MV-4-11 (cell line): ENCODE measurements at places on chromosomes 12 and 14.

GRCh38 chr12:95672166-95672565 lies 118.4 kb downstream of the NTN4 start:
- DNase-seq = no peak

DNA sequence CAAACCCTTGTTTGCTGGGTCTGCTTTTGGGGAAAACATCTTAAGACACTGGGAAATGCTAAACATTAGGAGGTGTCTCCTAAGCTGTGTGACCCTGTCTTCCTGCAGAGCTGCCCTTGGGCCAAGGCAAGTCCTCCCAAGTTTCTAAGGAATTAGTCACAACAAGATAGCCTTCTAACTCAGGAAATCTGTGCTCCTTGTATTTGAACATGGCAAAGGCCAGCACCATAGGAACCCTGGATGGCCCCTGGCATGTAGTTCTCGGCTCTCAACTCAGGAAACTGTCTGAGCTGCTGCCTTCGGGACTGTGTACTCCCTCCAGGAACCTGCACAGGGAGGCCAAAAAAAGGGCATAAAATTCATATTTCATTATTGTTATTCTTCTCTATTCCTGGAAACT lies 37.6 kb upstream of the LTBP2 start:
- DNase-seq = no peak

DNA sequence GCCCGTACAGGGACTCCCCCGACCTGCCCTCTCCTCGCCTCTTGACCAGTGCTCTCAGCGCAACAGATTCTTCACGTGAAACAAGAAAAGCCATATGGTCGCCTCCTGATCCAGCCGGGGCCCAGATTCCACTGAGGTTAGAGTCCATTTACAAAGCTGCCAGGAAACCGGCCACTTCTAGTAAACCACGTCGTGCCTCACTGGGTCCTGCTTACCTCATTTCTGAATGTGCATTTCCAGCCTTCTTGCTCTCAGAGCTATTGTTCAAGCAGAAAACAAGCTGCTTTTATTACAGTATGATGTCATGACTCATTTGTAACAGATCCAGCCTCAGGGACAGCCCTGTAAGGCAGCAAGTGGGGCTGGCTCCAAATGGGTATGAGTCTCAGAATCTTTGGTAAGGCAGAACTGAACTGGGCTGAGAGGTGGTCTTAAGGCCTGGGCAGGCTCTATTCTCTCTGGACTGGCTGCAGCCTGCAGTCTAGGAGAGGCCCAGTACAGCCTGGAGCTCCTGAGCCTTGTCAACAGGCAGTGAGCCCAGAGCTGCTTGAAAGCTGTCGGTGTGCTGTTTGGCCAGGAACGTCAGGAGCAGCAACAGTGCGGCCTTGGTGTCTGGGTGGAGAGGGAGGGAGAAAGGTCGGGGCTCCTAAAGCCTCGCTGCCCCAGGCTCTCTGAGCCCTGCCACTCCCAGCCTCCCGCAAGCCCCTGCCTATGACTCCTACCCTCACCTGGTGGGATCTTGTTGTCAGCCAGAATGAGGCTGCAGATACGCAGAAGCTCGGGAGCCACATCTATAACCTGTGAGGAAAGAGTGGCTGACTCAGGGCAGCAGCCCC lies 8.3 kb downstream of the REC8 start:
- DNase-seq = no peak

DNA sequence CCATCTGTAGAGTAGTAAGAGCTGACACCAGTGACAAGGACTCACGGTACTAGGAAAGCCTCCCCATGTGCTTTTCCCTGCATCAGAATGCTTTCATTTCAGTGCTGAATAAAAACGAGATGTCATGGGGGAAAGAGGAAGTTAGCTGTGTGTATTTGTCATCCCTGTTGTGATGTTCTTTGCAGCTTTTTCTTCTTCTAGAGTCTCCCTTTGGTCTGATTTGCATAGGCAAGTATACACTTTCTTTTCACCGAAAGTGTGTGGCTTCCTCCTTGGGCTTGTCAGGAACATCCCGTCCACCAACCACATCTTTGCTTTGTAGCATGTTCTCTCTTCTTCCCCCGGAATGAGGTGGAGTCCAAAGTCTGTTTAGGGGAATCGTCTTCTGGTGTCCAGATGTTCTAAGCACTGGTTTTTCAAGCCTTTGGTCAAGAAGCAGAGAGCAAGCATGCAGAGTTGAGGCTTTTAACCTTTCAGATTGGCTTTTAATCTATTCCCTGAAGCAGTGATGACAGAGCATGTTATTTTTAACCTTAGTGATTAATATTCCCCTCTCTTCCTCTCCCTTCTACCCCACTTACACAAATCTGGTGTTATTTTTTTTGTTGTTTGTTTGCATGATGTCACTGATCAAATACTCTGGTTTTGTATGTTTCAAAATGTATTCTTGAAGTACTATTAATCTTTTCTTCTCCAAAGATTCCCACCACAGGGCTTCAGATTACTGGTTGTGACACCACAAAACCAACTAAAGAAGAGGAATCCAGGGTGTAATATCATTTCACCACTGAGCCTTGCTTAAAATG lies 163.4 kb downstream of the SAMD4A start:
- DNase-seq = peak; percentile 81

DNA sequence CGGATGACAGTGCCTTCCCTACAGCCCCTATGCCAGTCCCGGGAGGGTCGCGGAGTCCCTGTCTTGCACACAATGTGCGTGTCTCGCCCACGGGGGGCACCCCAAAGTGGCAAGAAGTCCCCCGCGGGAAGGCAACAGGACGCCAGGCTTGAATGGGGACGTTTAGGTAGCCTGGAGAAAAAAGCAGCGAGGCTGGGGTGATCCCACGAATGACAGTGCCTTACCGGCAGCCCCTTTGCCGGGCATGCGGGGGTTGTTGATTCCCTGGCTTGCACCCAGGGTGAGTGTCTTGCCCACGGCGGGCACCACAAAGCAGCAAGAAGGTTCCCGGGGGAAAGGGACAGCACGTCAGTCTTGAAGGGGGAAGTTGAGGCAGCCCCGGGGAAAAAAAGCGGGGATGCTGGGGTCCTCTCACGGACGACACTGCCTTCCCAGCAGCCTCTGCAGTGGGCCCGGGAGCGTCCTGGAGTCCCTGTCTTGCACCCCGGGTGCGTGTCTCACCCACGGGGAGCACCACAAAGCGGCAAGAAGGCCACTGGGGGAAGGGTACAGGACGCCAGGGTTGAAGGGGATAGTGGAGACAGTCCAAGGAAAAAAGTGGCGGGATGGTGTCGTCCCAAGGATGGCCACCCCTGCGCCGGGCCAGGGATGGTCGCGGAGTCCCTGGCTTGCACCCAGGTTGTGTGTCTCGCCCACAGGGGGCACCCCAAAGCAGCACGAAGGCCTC lies 156.8 kb upstream of the ALG10B start:
- no peak for DNase-seq

- no peak for DNase-seq
Observed at GRCh38 chr12:53696655-53697331, 20.9 kb upstream of the ATP5MC2 start.

DNA sequence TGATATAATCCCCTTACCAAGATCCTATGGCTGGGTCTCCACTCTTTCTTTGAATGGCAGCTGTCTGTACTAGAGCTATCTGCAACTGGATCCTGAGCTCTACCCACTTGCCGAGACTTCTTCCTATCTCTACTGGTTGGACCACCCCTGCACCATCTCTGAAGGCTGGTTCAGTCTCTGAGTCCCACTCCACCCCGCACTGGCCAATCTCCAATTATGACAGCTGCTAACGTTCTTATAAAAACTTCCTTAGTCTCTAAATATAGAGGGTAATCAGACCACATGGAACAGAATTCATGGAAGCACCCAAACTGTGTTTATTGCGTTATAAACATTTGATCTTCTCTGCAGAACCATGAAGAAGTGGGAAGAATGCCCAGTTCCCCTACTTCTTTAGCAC lies 186.6 kb upstream of the EEA1 start:
- DNase-seq = no peak

DNA sequence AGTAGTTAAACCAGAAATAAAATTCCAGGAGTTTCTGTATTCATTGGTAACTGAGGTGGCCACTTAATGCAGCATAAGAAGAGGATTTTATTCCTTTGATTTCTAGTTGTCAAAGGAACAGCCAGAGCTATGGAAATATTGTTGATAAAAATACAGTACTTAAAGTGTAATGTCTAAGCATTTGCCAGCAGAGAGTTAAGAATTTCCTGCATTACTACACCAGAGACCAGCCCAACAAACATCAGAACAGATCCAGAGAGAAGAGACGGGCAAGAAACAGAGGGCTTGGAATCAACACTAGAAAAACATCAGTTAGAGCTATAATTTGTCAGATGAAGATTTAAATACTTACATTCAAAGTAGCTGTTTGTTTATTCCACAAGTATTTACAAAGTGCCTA lies 77.9 kb downstream of the ST8SIA1 start:
- DNase-seq = no peak

GRCh38 chr14:42550310-42550709 lies 943.6 kb downstream of the LRFN5 start:
- no peak for DNase-seq

- DNase-seq = no peak
Observed at GRCh38 chr14:99718031-99718810, 34.1 kb downstream of the CYP46A1 start.

- DNase-seq = no peak
Observed at GRCh38 chr12:115636546-115636945, 640.9 kb downstream of the MED13L start.

GRCh38 chr14:95184413-95184790 lies 27.1 kb upstream of the DICER1 start:
- DNase-seq = no peak

- peak; percentile 55 for DNase-seq
Observed at GRCh38 chr12:52195065-52195730, 3.4 kb upstream of the KRT80 start.

- no peak for DNase-seq
Observed at GRCh38 chr12:26646571-26646970, 186.4 kb downstream of the ITPR2 start.

DNA sequence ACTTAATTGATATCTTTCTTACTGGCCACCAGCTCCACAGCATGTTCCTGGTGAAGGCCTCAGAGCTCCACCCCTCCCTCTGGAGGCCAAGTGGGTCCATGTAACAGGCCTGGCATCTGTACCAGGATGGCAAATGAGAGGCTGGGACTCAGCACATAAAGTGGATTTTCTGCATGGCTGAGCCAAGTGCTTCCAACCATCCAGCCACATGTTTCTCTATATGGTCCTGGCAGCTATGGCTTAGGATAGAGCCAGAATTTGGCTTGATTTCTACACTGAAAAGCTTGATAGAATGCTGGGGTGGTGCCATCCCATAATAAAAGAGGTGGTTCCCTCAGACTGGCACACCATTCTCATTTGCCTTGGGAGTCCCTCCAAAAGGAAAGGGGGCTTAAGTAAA lies 94.1 kb downstream of the PAX9 start:
- no peak for DNase-seq

DNA sequence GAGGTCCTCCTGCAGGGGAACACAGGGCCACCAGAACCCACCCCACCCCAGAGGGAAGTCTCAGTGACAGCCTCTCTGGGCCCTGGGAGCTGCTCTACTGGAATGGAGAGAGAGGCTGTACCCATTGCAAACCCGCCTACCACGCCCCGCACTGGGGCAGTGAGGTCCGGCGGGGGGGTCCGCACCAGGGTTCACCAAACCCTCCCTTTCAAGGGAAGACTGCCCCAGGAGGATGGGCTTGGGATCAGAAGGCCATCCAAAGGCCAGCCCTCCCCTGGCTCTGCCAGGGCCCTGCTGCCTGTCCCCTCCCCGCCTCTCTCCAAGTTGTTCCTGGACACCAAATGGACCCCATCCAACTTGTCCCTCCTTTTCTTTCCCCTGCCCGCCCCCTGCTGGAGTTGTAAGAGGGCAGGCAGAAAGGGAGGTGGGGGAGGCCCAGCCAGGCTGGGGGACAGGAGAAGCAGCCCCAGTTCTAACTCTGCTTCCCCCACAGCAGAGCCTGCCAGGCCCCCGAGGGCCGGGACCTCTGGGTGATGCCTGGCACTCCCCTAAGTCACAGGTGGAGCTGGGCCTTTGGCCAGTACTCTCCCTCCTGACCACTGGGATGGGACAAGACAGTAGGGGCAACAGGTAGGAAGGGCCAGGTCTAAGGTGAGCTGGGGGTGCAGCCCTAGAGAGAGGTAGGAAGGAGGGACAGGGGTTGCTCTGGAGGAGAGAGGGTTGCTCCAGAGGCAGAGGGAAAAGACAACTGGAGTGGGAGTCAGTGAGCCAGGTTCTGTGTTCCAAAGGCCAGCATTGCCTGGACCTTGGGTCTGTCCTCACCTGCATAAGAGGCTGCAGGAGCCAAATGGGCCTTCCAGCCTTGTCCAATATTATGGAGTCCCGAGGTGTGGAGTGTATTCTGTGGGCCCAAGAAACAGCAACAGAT lies 3.2 kb upstream of the DIO3 start:
- no peak for DNase-seq

DNA sequence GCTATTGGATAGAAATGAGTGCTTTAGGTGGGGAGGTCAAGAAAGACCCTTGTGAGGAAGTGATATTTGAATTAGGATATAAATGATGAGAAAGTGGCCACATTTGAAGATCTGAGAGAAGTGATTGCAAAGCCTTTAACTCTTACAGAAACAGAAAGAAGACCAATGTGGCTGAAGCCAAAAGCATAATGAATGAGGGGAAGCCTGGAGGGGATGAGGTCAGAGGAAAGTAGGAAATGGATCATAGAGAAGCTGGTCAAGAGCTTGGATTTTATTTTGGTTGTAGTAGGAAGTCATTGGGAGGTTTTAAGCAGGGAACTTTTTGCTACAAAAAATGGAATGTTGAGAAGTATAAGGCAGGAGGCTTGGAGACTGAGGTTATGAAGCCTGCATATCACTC lies 3.5 kb upstream of the GYS2 start:
- DNase-seq = peak; percentile 34
